Stimulated activated CD8-positive, alpha-beta memory T cell treated with anti-CD3 and anti-CD28 coated beads, Interleukin-2, amount 100 ng/mL, for 1 hour (primary cell): ENCODE measurements at places on chromosomes 2 and 18.

DNA sequence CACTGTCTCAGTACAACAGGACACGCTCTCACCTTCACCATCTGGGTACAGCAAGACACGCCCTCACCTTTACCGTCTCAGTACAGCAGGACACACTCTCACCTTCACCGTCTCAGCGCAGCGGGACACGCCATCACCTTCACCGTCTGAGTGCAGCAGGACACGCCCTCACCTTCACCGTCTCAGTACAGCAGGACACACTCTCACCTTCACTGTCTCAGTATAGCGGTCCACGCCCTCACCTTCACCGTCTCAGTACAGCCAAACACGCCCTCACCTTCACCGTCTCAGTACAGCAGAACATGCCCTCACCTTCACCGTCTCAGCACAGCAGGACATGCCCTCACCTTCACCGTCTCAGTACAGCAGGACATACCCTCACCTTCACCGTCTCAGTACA lies 109.9 kb upstream of the CTDP1 start:
- DNase-seq = no peak

GRCh38 chr18:48533340-48534070 lies 5.3 kb upstream of the CTIF start:
- no peak for DNase-seq

DNA sequence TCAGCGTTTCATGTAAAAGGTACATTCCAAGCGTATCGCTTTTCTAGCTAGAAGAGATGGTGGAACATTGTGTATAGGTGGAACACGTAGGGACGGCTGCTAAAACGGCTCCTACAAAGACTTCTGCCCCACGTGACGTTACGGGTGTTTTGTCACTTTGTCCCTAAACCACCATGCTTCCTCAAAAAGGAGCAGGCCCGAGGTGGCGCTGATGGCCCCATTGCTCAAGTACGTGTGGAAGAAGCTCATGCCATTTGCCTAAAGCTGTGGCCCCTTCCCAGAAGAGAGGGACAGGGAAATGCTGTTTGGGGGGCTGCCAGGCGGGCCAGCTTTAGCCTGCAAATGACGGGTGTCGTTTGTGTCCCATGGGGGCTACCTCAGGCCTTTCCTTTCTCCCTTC lies 72.7 kb downstream of the TMEM247 start:
- no peak for DNase-seq

DNA sequence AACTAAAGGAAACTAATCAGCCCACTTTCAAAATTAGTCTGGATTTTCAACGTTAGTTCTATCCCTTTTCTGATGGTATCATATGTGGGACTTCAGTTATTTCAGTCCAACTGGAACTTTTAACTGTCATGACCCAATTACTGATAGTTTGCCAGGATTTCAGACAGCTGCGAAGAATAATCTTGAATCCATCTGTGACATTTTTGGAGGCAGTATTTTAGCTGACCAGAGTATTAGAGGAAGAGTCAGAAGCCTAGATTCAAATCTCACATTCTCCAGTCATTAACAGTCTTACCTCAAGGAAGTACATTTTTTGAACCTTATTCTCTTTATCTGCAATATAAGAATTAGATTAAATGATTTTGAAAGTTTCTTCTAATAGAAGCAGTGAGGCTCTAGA lies 81.3 kb downstream of the PTRHD1 start:
- no peak for DNase-seq

GRCh38 chr2:85783796-85784195 lies 30.0 kb downstream of the ATOH8 start:
- no peak for DNase-seq

GRCh38 chr2:24783641-24784040 lies 9.6 kb downstream of the PTRHD1 start:
- DNase-seq = no peak

DNA sequence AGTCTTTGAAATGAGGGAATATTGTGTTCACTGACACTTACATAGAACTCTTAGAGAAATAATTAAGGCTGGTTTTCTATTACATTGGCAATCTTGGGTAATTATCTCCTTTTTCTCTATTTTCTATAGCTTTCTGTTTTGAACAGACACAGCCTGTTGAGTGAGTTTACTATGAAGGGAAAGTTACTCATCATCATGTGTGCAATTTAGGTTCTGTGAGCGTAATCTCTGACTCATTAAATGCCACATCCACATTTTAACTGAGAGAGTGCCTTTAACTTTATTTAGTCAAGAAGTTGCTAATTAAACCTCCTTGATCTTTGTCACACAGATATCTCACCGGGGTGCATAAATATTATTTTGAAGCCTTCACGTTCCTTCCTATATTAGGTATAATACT lies 174.0 kb upstream of the SLC8A1 start:
- no peak for DNase-seq

DNA sequence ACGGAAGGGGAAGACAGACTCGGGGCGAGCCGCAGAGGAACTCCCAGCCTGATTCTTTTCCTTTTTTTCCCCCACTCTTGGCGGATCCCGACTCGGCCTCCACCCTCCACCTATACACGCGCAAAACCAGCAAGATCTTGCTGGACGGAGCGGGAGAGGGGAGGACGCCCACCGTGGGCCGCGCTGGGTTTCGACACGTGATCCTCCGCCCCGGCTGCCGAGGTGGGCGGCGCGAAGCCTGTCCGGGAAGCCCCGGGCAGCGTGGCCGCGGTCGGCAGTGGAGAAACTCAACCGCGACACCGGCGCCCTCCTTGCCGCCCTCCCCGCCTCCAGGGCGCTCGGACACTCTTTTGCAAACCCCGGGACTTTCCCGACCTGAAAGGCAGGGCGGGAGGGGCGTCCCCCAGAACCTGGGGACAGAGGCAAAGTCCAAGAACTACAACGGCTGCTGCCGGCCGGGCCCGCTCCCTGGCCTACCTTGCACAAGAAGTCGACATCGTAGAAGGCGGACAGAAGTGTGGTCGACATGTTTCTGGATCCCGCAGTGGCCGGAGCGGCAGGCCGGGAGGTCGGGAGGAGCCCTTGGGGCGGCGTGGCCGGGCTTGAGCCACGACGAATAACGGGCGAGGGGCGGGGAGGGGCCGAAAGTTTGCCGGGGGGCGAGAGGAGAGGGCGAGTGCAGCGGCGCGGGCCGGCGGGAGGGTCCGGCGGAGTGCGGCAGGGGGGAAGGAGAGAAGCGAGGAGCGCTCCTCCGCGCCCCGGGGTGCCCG lies 433 bp downstream of the ZFP36L2 start:
- peak; percentile 46 for DNase-seq

DNA sequence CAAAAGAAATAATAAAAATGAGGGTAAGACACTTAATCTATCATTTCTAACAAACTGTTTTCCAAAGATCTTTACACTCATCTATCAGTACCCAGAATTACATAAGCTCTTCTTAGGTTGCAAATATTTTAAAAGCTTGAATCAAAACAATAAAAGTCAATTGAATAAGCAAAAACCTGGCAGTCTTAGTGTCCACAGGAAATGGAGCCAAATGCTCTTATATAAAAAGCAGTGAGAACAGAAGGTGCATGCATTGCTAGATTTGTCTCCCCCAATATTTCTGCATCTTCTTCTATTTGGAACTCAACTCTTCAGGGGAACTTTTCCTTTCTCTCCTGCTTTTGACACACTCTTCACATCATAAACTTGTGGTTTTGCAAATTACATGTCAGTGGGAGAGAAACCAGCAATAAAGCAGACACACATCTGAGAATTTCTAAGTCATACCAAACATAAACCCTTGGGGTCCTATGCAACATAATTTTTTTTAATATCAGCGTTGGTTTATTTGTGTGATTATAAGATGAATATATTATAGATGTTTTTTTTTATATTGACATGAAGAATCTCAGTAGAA lies 343.9 kb upstream of the ACVR2A start:
- no peak for DNase-seq

- DNase-seq = no peak
Measured at GRCh38 chr2:51990684-51991083, 958.8 kb upstream of the NRXN1 start.

DNA sequence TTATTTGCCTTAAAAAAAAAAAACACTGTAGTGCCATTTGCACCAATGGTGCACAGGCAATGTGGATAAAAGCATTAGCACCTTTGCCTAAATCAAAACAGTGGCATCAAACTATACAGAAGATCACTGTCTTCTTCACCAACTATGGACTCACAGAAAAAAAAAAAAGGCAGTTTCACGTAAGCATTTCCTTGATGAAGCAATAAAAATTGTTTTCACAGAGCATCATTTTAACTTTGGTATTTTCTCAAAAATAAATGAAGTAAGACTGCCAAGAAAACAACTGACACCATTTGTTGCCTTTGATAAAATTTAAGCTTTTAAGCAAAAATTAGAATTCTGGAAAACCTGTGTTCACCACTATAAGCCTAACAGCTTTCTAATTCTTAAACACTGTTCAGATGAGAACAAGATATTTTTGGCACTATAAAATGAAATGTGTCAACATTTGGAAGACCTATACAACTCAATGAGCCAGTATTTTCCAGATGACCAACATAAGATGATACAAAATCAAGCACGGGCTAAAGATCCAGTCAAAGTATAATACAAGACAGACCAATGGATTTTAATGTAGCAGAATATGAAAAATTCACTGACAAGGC lies 21.1 kb downstream of the METTL8 start:
- no peak for DNase-seq

- no peak for DNase-seq
Measured at GRCh38 chr18:65091744-65092329, 659.0 kb upstream of the CDH7 start.

DNA sequence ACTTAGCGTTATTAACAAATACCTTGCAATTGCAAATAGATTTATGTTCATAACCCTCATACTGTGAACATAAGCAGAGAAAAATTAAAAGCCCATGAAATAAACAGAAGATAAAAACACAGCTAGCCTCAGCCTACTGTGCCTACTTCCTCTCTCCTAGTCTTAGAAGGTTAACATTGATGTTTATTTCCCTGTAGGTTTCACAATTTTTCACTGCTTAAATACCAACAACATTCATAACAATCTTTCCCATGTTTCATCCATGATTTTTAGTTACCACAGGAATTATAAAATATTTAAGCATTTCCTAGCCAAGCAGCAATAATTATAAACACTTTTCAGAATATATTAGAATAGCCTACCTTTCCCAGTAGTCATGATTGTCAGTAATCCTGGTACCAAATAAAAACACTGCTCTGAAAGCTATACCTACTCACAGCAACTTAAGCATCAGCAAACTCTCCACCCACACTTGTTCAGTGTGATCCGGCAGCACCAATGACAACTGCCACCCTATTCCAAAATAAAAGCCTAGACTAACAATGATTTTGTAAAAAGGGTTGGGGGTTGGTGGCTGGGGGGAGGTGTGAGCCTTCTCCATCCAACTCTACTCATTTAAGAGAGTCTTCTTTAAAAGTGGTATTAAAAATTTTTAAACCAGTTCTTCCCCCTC lies 40.6 kb upstream of the RNU4ATAC start:
- DNase-seq = no peak

DNA sequence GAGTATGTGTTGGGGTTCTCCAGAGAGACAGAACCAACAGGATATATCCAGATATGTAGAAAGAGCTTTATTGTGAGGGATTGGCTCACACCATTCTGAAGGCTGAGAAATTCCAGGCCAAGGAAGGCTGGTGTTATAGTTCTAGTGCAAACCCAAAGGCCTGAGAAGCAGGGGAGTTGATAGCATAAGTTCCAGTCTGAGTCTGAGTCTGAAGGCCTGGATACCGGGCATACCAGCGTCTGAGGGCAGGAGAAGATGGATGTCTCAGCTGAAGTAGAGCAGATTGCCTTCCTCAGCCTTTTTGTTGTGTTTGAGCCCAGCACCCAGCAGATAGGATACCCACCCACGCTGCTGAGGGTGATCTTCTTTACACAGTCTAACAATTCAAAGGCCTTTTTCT lies 211.7 kb upstream of the RASGRP3 start:
- DNase-seq = no peak

- no peak for DNase-seq
Measured at GRCh38 chr2:168669151-168669550, 133.3 kb upstream of the NOSTRIN start.

GRCh38 chr2:238796223-238796885 lies 51.5 kb upstream of the TWIST2 start:
- no peak for DNase-seq

- no peak for DNase-seq
Measured at GRCh38 chr18:7898181-7898580, 331.1 kb downstream of the PTPRM start.

DNA sequence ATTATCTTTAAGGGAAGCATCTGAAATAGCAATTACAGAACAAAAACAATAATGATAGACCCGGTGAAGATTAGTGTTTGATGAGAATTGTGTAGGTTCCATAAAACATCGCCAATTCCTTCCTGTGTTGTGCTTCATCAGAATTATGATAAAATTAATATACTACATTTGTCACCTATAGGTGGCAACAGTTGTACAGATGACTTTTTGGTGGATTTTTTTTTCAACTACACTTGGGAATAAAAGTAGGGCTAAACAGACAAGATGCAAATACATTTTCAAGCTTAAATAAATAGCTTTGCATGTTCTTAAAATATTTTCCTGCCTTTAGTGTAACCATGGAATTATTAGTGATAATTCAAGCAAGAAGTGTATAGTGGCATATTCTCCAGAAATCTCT lies 7.0 kb upstream of the LYPD1 start:
- DNase-seq = no peak

DNA sequence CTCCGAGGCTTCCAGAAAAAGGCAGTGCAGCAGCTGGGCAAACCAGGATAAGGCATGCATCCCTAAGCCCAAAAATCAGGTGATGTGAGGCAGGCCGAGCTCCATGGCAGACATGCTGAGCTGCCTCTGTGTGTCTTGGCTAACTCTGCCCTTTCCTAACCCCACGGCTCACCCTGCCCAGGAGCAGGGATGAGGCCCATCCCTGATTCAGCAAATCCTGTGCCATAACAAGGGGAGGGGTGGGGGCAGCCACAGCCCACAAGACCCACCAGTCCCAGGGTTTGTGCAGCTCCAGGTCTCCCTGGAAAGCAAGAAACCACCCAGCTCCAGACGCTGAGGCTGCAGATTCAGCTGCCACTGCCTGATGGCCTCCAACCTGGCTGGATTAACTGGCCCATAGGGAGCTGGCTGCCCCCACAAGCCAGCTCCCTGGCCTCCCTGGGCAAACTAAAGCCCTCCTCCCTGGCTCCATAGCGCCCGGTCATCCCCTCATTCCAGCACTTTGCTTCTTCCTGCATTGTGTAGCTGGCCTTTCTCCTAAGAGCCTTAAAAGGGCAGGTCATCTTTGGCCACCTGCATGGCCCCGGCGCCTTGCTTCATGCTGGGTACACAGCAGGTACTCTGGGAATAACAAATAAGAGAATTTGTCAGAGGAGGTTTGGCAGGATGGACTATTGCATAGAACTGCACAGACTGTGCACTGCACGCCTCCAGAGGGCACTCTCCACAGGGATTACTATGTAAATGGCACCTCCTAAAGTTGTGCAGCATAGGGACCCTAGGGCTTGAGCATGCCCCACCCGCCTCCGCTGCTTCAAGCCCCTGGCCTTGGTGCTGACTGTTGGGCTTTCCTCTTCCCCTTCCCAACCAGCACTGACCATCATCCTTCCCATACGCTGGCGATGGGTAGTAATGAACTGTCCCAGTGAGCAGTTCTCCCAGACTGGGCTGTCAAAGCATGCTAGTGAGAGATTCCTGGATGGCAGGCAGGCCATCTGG lies 10.7 kb downstream of the STEAP3 start:
- no peak for DNase-seq

GRCh38 chr2:217897091-217897715 lies 105.6 kb downstream of the TNS1 start:
- DNase-seq = no peak

- DNase-seq = no peak
Measured at GRCh38 chr2:26455037-26455669, 22.8 kb downstream of the OTOF start.

- DNase-seq = no peak
Measured at GRCh38 chr2:102514061-102514785, 41.2 kb downstream of the SLC9A4 start.

- DNase-seq = no peak
Measured at GRCh38 chr2:42878581-42878980, 86.2 kb upstream of the HAAO start.
